ENCODE measurements at places on chromosomes 16 and 17.
A peak's percentile ranks its signal among the peaks of the same experiment; 100 is the strongest.

GRCh38 chr16:31453255-31454204 lies 5.8 kb upstream of the ARMC5 start:
- peak; percentile 70 for DNase-seq

DNA sequence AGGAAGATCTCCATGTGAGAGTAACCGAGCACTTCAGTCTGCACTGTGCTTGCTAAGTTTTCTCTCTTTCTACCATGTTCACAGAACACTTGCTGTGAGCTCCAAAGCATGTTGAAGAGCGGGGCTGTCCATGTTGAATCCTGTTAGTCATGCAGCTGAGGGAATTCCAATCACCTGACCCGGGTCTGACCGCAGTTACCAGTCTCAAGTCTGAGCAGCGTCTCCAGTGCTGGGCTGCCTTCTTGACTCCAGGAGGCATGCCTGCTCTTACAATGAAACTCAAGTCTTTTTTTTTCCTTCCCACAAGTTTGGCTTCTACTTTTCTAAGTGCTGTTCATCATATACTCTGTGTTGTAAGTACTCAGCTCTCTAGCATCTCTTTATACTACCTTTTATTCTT lies 44.3 kb downstream of the HOXB1 start:
- no peak for DNase-seq

DNA sequence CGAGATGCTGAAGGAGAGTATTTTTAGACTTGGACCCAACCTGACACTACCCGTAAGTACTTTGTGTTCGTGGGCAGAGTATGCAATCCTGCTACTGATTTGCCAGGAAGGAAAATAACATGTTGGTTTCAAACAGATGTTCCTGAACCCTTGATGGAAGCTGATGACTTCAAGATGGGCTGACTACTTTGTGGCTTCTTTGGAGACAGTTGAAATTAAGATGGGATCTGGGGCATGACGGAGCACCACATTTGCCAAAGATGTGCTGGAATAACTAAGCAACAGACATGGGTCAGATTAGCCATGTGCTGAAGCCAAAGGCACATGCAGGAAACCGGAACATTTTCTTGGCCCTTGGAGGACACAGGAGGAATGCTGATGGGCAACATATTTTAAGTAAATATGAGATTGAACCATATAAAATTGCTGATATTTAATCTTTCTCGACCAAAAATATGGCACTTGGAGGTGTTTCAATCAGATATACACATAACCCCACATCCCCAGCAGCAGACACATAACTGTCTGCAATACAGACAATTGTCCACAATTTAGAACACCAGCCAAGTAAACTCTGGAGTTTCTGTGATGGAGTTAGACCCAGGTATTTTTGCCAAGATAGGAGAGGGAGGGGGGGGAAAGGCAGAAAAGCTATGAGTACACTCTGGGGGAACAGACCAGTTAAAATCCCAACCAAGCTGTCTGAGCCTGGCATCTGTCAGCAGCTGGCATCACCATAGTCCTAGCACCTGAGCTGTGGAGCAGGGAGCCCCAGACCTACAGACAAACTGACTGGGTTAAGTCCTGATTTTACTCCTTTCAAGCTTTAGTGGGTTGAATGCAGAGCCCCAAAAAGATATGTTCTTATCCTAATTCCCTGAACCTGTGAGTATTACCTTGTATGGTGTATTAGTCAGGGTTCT lies 329.4 kb upstream of the CDH5 start:
- no peak for DNase-seq

- DNase-seq, result no peak
These were observed 25.3 kb downstream of the CMIP start for GRCh38 chr16:81469710-81470535.

DNA sequence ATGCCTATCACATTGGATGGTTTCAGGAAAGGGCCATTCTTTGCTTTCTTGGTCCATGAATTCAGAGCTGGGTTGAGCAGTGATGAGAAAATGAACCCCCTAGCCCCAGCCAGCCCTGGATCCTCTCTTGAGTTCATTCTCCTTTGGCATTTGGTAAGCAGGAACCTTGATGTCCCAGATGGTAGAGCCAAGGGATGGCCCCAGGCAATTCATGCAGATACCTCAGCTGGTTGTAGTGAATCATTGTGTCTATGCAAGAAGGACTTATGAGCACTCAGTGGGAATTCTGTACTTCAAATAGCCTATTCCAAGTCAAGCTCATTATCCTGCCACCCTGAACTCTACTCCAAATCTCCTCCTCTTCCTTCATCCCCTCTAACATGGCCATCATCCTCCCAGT lies 412.7 kb downstream of the UTP18 start:
- no peak for DNase-seq

DNA sequence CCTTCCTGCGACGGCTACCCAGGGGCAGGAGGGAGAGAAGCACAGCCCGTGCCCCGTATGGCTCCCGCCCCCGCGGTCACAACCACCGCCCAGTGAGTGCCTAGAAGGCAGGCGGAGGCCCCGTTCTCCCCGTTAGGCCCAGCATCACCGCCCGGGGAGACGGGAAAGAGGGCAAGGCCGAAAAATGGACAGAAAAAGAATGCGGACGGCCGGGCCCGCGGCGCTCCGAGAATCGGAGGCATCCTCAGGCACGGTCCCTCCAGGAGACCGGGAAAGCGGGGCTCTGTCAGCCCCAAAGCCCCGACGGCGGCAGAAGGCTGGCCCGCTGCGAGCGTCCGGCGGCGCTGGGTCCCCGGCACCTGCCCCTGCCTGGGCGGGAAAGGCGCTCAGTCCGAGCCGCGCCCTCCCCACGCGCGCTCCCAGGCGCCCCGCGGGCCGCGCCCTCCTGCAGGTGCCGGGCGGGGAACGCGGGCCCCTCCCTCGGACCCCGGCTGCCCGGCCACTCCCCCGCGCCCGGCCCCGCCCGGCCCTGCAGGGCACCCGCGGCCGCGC lies 407 bp downstream of the MCRIP1 start:
- no peak for DNase-seq

DNA sequence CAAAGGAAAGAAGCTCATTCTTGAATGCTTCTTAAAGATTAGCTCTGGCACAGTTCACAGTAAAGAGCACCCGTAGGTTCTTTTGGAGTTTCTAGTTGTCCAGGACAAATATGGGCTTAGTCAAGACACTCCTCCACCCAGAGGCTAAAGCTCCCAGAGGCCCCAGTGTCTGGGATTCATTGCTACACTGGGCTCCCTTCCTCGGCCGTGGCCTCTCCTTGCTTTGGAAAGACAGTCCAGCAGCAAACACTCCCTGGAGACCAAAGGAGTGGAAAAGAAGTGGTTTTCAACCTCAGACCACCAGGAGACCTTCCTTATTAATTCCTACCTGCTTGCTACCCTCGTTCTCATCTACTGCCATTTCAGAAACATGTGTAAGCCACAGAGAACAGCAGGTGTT lies 17.1 kb downstream of the PHB1 start:
- DNase-seq, result no peak

GRCh38 chr16:83308414-83308813 lies 499.4 kb upstream of the HSBP1 start:
- DNase-seq, result no peak

DNA sequence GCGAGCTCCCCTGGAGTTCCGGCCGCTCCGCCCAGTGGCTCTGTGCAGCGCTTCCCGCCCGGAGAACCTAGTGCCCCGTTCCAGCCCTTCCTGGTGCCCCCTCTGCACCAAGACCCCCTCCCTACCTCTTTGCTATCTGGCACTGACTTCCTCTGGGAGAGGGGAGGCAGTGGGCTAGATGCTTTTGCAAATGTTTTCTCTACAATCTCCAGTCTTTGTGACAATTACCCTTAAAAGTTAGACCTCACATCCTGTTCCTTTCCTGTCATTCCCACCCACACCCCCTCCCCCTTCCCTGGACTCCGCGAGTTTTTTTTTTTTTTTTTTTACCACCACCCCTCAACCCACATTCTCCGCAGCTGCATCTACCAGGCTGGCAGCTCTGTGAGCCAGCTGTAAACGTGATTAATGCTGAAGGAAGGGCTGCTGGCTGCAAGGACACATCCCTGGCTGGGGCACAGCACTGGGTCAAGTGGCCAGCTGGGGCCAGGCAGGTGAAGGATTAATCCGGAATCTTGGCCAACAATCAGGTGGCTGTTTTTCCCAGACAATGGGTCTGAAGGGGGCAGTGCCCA lies 101.5 kb downstream of the MGAT5B start:
- peak; percentile 77 for DNase-seq

- DNase-seq, result no peak
These were observed 8.1 kb downstream of the ERN2 start for GRCh38 chr16:23704772-23705516.

- DNase-seq, result no peak
These were observed 17.6 kb upstream of the PEMT start for GRCh38 chr17:17609121-17609520.

DNA sequence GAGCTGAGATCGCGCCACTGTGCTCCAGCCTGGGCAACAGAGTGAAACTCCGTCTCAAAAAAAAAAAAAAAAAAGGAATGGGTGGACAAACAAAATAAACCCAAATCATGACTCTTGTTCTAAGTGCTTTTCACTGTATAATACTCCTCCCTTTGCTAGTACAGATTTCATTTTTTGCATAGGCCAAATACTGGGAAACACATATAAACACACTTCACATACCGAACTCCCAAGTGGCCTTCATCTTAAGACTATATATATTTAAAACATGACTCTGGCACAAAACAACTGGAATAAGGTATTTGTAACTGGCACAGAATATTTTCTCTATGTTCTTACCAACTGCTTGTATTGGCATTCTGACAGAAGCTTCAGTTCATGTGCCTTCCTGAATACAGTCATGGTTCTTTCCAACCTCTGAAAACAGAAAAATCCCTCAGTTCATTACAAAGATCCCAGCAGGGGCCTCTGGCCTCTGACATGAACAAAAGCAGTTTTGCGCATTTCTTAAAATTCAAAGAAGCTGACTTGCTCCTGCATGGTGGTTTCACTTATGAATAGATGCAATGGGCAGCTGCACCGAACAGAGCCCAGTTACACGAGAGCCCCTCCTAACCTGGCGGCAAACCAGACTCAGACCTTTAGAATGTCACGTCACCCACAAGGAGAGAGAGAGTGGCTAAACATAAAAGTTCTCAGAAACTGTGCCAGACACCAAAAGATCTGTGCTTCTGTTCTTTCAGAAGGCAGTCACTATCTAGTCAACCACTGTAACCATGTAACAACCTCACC lies 19.1 kb upstream of the COPRS start:
- DNase-seq, result no peak
